ENCODE measurements at places on chromosomes 4 and X. TPM values are rescaled to one million over a fixed set of nuclear protein-coding genes. Genes with fewer than 3 reads are reported as not detected.

Gene ZNF185
- total RNA-seq: 7.9 TPM

DNA sequence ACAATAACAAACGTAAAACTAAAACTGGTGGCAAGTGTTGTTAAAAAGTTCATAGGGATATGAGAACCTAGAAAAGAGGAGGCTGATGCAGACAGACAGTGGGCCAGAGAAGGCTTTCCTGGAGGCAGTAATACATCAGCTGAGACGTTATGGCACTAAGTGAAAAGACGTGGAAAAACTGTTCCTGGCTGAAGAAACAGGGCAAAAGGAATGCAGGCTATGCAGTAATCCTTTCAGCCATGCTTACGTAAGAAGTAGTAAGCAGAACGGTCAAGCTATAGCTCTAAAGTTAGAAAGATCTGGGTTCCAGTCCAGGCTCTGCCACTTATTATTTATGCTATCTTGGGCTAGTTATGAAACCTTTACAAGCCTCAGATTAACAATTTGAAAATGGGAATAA is 6.4 kb downstream of the LAMTOR3 start:
- DNase-seq: no peak

DNA sequence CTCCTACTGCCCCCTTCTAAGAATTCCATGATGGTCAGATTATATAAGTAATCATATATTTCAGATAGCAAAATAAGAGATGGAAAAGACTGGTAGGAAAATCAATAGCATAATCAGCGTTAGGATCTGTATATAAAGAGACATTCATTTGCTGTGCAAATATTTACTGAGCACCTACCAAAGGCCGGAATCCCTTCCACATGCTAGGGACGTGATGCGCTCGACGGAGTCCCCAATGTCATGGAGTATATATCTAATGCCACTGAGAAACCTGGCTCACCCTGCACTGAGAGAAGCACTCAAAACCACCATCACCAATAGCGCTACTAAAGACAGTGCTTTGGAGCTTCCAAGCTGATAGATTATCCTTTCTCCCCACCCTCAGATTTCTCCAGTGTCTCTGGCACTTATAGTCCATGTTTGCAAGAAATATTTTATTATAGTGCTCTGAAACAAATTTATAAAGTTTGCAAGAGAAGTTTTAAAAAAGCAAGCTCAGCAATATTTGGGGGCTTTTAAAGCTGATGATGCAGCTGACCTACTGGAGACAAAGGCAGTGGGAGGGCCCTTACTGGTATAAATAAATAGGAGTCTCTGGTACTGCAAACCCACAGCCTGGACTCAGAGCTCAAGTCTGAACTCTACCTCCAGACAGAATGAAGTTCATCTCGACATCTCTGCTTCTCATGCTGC is at the start of gene CXCL13:
Gene CXCL13, plus strand, starts transcription at position 611 of the 693 bp plus-strand sequence. Its CDS starts 46 bp downstream, at position 657.
- DNase-seq: no peak

GRCh38 chr4:1792832-1793495 is at the start of gene FGFR3:
Gene FGFR3 (plus strand): TSS chr4:1793293. CDS start chr4:1793935, 642 bp downstream.
- no peak for DNase-seq

GRCh38 chr4:162422312-162422711 is 258.5 kb upstream of the FSTL5 start:
- no peak for DNase-seq

DNA sequence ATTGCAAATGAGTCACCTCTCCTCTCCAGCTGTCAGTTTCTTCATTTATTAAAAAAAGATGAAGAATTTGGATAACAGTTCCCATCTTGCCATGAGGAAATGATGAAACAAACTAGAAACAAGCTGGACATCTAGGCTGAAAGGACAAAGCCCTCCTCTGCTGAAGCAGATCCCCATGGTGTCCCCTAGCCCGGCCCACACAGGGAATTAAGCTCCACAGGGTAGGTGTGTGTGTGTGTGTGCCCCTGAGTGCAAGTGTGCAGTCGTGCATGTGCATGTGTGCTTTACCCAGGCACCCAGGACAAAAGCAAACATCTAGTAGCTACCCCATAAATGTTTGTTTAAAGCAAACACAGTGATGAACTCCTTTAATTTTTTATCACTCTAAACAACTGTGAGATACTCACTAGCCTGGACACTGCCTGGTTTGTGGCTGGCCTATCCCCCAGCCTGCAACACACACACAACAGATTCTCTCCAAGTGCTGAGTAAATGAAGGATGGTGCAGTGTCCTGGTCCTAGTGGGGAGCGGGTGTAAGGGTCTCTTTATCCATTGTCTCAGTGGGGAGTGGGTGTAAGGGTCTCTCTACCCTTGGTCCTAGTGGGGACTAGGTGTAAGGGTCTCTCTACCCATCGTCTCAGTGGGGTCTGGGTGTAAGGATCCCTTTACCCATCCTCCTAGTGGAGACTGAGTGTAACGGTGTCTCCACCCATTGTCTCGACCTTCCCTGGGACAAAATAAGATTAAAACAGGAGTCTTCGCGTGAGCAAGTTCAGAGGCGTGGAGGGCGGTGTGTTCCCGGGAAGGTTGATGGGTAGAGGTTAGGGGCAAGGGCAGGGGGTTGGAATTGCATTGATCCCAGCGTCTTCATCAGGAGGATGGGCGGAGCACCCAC is 688 bp upstream of the EVC start:
- no peak for DNase-seq

- DNase-seq: no peak
Observed at GRCh38 chrX:34382416-34382815, 250.3 kb upstream of the FAM47A start.

GRCh38 chrX:144730471-144730870 is 516.8 kb upstream of the SPANXN1 start:
- no peak for DNase-seq

Gene DCAF4L1
- 0.57 TPM for total RNA-seq

DNA sequence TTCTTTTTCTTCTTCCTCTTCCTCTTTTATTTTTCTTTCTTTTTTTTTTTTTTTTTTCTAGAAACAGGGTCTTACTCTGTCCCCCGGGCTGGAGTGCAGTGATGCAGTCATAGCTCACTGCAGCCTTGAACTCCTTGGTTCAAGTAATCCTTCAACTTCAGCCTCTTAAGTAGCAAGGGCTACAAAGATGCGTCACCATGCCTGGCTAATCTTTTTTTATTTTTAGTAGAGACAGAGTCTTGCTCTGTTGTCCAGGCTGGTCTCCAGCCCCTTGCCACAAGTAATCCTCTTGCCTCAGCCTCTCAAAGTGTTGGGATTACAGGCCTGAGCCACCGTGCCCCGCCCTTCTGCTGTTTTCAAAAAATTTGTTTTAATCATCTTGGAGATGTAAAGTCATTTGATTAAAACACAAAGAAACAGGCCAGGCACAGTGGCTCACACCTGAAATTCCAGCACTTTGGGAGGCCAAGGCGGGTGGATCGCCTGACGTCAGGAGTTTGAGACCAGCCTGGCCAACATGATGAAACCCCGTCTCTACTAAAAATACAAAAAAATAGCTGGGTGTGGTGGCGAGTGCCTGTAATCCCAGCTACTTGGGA is 28.1 kb downstream of the SYNPO2 start:
- DNase-seq: no peak

DNA sequence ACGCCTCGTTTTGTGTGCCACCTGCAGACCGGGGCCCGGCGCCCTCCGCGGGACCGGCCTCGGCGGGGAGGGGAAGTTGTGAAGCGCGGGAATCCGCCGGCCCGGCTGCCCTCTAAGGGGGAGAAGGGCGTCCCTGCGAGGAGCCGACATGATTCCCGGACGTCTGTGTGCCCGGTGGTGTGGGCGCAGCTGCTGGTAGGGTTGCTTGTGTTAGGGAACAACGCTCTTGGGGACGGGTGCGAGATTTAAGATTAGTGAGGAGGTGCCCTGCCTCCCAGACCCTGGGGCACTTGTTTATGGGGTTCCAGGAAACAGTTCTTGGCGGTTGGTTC is 627 bp downstream of the CDKN2AIP start:
- DNase-seq: peak; percentile 95

All from spleen (tissue), 13 donors.